ENCODE measurements at places on chromosomes 3 and 15. TPM values are rescaled to one million over a fixed set of nuclear protein-coding genes. Genes with fewer than 3 reads are reported as not detected.
A peak's percentile ranks its signal among the peaks of the same experiment; 100 is the strongest.

APBA2 gene
- 11.6 TPM for polyA plus RNA-seq

DVL3 gene
- polyA plus RNA-seq = 91.9 TPM

RTP4 gene
- polyA plus RNA-seq = 1.3 TPM

TCF12 gene
- polyA plus RNA-seq = 313 TPM

ETFA gene
- 161 TPM for polyA plus RNA-seq

XCR1 gene
- 0.15 TPM for polyA plus RNA-seq

PLCL2 gene
- 13.6 TPM for polyA plus RNA-seq

PARP9 gene
- 15.5 TPM for polyA plus RNA-seq

DCLK3 gene
- 0.79 TPM for polyA plus RNA-seq

EPB42 gene
- polyA plus RNA-seq = 1.1 TPM

GRCh38 chr3:114903213-114903612, 243.9 kb downstream of the ZBTB20 start:
- DNase-seq = no peak

DNA sequence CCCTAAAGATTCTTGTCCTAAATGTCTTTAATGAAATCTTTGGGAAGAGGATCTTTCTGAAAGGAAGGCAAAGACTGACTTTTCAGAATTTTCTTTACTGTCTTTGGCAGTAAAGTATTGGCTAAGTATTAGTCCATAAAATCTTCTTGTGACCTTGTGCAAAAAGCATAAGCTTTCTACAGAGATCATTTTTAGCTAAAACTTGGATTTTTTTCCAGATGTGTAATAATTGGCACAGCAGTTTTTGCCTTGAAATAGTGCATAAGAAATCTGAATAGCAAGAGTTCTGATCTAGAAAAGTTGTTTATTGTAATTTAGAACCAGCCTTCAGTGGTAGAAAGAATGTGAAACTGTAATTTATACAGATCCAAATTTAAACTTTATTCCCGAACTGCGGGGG, 122.8 kb upstream of the CGNL1 start:
- DNase-seq = no peak

- no peak for DNase-seq
Measured at GRCh38 chr15:100781061-100781960, 98.3 kb upstream of the ALDH1A3 start.

- DNase-seq = no peak
Measured at GRCh38 chr3:184604615-184605290, 43.2 kb downstream of the EPHB3 start.

DNA sequence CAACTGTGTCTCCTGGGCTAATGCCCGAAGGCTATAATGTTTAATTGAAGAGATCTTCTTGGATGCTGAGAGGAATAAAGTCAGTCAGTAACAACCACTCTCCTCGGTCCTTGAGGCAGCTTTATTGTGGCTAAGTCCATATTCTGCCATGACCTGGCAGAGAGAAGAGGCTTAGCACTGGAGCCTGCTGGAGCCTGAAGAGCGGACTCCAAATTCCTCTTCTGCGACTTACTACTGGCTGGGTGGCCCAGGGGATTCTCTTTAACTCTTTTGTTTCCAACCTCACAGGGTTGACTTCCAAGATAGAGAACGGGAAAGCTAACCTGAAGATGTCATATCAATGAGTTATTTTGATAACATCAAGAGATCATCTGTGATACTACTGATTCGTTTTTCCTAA, 71.1 kb downstream of the MYO1E start:
- no peak for DNase-seq

- no peak for DNase-seq
Measured at GRCh38 chr3:139797724-139798343, 120.1 kb upstream of the NMNAT3 start.

- DNase-seq = no peak
Measured at GRCh38 chr3:189629803-189630455, 1.3 kb upstream of the TP63 start.

- no peak for DNase-seq
Measured at GRCh38 chr3:126463521-126463920, 12.2 kb downstream of the ZXDC start.

- no peak for DNase-seq
Measured at GRCh38 chr3:111824351-111824750, 34.7 kb upstream of the PHLDB2 start.

GRCh38 chr3:86702381-86702958, 288.5 kb downstream of the VGLL3 start:
- DNase-seq = no peak

DNA sequence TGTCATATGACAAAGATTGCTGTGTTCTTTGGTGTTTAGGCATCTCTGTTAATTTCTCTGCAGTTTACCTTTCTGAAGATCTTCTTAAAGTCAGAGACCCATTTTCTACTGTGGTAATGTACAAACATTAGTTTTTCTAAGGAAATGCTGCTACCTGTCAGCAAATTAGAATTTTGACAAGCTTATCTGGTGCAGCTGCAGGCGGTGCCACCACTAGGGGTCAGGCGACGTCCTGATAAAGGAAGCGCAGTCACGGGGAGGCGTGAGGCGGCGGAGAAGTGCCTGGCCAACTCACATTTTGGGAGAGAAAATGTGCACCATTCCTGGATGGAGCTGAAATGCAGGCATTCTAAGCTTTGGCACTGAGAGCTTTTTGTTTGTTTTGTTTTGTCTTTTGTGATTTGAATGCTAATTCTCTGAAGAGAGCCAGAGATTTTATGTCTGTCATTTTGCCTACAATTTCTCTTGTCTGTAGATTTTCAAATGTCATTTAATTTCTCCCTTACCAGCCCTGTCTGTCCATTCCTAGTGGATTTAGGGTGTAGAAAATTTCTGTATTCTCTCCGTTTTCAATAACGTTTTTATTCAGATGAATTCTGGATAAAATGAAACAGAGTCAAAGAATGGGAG, 24.9 kb upstream of the SIAH2 start:
- peak; percentile 39 for DNase-seq

DNA sequence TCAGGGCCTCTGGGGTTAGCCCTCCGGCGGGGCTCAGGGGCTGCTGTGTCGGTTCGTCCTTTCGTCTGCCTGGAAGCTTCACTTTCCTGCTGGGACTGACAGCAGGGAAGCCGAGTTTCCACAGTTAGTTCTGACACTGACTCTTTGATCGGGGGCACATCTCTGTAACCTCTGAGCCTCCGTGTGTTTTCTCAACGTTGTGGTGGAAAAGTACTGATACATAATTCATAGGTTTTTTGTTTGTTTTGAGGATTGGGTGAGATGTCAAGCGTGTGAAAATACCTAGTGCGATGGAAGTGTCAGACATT, 481 bp downstream of the AP4E1 start:
- no peak for DNase-seq

DNA sequence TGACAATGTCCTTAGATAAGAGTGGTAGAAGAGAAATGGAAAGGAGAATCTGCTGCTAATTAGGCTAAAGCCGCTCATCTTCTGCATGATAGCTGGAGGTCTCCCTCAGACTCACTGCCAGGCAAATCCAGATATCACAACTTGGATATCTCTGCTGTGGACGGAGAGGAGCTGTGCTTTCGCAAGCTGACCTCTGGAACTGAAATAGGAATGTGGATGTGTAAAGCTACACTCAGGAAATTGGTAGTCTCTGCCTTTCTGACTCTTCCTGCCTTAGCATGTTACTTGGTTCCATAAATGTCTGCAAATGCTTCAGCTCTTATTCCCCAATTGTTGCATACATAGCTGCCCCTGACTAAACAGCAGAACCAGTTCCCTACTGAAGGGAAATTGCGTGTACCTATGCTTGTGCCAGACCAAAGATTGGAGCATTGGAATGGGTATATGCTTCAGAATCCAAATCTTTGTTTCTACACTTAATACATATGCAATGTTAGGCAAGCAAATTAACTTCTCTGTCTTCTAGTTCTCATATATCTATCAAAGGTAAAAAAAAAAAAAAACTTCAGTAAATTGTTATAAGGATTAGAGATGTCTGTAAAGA, 74.7 kb upstream of the ROBO2 start:
- no peak for DNase-seq

DNA sequence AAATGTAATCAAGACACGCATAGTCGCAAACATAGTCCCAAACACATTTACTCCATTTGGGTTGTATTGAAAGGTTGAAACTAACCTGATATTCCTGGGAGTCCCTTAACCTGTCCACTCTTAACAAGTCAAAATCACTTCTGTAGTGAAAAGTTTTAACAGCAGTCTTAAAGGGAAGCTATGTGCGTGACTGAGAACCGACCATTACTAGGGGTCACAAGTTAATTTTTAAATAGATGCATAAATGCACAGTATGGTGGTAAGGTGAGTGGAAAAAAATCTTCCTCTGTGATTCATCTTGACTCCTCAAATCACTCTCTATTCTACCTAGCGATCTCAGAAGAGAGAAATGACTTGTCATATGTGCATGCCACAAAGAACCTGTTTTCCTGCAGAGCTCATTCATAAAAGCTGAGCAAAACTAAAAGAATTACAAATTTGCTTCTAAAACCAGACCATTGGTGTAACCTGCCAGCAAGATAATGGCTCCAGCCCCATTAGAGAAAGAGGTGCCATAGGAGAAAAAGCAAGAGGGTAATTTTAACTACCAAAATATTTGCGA, 4.8 kb downstream of the GPR15 start:
- no peak for DNase-seq

DNA sequence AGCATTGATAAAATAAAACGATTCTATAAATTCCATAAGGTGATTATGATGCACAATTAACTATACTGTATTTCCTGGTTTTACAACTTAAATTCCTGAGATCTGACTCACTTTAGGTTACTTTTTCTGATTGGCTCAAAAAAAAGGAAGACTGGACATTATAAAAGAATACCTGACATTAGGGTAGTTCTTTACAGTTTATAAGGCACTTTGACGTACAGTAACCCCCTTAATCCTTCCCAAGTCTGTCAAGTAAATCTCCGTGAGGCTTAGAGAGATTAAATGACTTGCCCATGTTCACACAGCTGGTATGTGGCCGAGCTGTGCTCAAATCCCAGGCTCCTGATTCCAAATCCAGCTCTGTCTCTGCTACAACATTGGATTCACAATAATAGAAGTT, 1.0 kb upstream of the SLTM start:
- DNase-seq = no peak

- DNase-seq = no peak
Measured at GRCh38 chr3:72376956-72377710, 471.1 kb downstream of the SHQ1 start.

DNA sequence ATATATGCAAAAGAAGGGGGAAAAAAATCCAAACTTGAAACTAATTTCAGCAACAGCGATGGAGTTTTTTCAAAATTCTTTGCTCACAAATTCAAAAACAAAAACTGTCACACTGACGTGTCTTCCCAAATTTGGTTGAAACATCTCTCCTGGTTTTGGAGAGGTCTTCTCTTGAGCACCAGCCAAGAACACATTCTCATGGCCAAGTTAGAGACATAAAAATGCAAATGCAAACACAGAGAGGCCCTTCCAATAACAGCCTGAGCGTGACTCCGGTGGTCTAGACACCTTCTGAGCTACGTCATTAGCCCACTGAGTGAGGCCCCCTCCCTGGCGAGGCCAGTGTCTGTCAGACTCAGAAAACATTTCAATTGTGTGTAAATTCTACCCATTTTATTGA, 436.0 kb upstream of the PROK2 start:
- no peak for DNase-seq

DNA sequence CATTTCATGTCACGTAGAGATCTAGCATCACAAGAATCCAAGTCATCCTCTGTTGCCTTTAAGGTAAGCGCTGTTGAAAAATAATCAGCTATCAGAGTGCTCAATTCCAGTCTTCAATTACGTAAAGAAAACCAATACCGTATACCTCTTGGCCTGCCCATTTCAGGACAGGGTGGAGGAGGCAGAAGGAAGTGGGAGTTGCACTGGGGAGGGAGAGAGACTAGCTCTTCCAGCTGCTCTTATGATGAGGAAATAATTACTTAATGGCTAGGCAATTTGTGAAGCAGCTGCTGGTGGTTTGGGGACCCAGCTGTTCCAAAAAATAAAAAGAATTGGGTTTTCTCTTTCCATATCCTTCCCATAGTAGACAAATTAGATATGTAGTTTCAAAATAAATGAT, 365.8 kb upstream of the MCTP2 start:
- no peak for DNase-seq

- no peak for DNase-seq
Measured at GRCh38 chr3:15083252-15083651, 15.7 kb downstream of the RBSN start.

GRCh38 chr3:70358978-70359580, 46.6 kb upstream of the MDFIC2 start:
- no peak for DNase-seq

GRCh38 chr3:116148881-116149851, 296.1 kb downstream of the LSAMP start:
- no peak for DNase-seq

- no peak for DNase-seq
Measured at GRCh38 chr3:48125013-48125705, 63.1 kb downstream of the CDC25A start.

GRCh38 chr3:19427422-19428149, 279.3 kb downstream of the KCNH8 start:
- DNase-seq = no peak

GRCh38 chr3:73999501-73999900, 374.8 kb upstream of the PDZRN3 start:
- no peak for DNase-seq

- no peak for DNase-seq
Measured at GRCh38 chr15:92101708-92102394, 248.3 kb downstream of the SLCO3A1 start.

- no peak for DNase-seq
Measured at GRCh38 chr3:127157171-127157828, 35.6 kb upstream of the PRR23E start.

- DNase-seq = no peak
Measured at GRCh38 chr3:196399485-196399945, 32.7 kb downstream of the UBXN7 start.

GRCh38 chr3:62167566-62168262, 205.6 kb downstream of the FEZF2 start:
- DNase-seq = no peak

- DNase-seq = no peak
Measured at GRCh38 chr3:15536856-15537255, 15.3 kb upstream of the COLQ start.

- DNase-seq = no peak
Measured at GRCh38 chr3:138112362-138112761, 3.0 kb downstream of the DZIP1L start.

DNA sequence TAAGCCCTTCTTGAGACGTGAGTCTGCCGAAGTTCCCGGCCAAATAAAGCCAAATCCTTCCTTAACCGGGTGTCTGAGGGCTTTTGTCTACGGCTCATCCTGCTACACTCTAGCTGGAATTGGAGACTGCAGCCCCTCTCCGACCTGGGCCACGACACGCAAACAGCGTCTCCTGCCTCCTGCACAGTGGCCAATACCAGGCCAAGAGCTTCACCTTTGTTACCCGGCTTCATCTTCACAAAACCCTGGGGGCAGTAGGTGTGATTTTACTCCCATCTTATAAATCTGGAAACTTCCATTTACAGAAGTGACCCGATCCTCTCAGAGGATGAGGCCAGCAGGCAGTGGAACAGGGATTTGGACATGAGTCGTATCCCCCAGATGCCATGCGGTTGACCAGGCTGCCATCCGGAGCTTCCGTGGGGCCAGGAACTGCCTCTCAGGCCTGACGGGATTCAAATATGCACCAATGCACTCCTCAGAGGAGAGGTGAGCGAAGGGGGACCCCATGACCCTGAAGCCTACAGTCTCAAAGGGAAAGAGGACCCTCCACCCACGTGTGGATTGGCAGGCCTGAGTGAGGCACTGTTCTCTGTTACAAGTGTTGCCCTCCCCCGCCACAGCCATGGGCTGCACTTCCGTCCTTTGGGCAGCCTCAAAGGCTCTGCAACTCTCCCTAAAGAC, 53.2 kb upstream of the KLF13 start:
- no peak for DNase-seq

Data from left renal pelvis (tissue), 4 donors.